Renal cortical epithelial cell (primary cell): ENCODE measurements at places on chromosomes 1 and 21. TPM values are rescaled to one million over a fixed set of nuclear protein-coding genes. Genes with fewer than 3 reads are reported as not detected.

DNA sequence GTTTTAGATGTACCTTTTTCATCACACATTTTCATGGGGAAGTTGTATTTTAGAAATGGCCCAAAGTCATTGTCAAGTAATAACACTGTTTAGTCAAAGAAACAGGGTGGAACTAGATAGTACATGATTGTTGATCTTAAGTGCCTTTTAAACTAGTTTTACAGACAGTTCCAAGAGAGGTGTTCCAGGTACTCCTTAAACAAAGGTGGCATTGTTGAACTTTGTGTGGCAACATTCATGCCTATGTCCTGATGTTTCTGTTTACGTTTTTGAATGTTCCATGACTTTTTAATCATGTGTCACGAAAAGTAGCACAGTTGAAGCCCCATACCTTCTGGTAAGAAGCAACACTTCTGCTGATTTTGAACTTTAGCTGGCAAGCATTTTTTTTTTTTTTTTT is 9.1 kb upstream of the SH3D21 start:
- DNase-seq = no peak

- no peak for DNase-seq
Observed at GRCh38 chr1:226632169-226632879, 83.8 kb downstream of the STUM start.

- DNase-seq = no peak
Observed at GRCh38 chr1:161827786-161828185, 61.7 kb downstream of the ATF6 start.

DNA sequence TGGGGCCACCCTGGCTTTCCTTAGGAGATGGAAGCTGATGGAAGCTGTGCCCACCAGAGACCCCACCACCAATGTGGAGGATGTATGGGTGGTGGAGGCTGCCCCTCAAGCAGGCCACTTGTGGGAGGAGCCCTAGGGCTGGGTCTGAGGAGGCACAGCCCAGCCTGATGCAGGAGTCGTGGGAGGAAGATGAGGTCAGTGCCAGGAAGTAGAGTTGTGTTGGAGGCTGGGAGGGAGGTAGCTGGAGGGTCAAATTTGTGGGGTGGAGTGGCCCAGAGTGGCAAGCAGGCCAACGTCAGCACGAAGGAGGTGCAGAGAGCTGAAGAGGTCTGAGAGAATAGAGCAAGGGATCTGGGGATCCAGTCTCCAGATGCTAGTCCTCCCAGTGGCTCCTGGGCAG is 119.0 kb upstream of the USP24 start:
- DNase-seq = no peak

GRCh38 chr1:208544794-208545193 is 300.6 kb upstream of the PLXNA2 start:
- DNase-seq = no peak

- DNase-seq = no peak
Observed at GRCh38 chr1:247833601-247834000, 8.1 kb downstream of the OR11L1 start.

DNA sequence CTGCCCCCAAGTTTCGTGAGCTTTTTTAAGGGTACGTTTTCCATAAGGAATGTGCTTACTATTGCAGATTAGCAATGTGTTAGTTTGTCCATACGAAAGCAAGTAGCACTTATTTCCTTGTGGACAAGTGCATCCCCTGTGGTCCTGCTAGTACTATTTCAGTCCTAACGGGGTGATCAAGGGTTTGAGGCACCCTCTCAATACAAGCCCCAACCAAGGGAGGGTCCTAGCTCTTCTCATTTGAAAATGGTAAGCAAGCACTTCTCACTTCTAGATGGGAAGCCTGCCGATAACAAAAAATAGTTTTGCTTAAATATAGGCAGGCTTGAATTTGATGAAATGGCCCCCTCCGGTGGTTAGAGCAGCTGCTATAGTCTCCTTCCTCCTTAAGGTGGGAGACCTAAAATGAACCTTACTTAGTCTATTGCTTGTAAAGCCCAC is 64.0 kb upstream of the HMCN1 start:
- peak; percentile 70 for DNase-seq

- no peak for DNase-seq
Observed at GRCh38 chr21:25561668-25562641, 45.3 kb downstream of the MRPL39 start.

GRCh38 chr1:239098400-239099037 is 287.8 kb upstream of the CHRM3 start:
- DNase-seq = no peak

DNA sequence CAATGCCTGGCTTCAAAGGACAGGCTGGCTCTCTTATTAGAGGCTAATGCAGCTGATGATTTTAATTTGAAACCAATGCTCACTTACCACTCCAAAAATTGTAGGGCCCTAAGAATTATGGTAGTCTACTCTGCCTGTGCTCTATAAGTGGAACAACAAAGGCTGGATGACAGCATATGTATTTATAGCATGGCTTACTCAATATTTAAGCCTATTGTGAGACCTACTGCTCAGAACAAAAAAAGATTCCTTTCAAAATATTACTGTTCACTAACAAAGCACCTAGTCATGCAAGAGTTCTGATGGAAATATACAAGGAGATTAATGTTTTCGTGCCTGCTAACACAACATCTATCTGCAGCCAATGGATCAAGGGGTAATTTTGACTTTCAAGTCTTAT is 73.8 kb upstream of the DUSP10 start:
- no peak for DNase-seq

GRCh38 chr1:36934061-36934460 is 100.3 kb downstream of the GRIK3 start:
- no peak for DNase-seq

DNA sequence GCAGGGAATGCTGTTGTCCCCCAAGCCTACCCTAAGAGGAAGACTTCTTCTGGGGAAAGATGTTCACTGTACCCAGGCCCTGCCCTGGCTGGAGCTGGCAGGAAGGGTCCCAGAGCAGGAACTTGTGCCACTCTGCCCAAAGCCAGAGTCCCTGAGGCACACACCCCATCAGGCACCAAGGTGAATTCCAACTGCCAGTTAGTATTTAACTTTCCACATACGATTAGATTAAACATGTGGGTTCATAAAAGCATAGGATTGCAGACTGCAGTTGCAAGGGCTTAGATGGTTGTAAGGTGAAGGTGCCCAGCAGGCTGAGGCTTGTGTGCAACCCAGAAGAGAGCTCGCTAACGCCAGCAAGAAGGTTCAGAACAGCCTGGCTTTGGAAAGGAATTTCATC is at the start of gene KCNE2:
KCNE2 (plus strand) TSS at position 274 of the 400 bp plus-strand sequence. CDS start 6,473 bp downstream, outside the sequence.
- DNase-seq = no peak

DNA sequence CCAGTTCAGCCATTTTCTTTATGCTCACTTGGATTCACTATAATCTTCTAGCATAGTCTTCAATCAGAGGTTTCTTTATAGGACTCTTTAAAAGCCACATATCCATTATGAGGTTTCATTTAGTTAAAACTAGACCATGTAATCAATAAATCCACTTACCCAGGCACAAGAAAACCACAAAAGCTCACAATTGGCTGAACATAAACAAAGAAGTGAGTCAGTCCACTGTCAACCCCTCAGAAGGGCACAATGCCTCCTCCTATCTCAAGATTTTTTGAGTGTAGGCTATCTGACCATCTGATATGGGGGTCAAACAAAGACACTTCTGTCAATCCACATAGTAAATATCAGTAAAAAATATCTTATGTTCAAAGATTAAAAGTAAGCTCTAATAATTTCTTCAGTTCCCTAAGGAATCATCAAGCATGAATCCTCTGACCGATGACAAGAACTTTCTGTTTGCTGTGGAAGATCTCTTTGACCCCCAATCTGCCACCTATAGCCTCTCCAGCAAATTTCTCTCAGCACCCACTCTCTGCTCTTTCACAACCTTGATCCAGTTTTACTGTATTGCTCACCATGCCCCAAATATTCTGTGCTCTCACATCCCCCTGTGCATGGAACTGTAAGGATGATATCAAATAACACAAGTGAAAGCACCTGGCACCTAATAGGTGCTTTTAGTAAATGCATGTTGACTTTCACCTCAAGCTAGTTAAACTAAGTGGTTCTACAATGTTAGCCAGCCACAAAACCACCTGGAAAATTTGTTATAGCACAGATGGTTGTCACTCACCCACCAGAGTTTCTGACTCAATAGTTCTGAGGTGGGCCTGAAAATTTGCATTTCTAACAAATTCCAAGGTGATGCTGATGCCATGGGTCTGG is 16.7 kb downstream of the RAB3B start:
- DNase-seq = peak; percentile 71

DNA sequence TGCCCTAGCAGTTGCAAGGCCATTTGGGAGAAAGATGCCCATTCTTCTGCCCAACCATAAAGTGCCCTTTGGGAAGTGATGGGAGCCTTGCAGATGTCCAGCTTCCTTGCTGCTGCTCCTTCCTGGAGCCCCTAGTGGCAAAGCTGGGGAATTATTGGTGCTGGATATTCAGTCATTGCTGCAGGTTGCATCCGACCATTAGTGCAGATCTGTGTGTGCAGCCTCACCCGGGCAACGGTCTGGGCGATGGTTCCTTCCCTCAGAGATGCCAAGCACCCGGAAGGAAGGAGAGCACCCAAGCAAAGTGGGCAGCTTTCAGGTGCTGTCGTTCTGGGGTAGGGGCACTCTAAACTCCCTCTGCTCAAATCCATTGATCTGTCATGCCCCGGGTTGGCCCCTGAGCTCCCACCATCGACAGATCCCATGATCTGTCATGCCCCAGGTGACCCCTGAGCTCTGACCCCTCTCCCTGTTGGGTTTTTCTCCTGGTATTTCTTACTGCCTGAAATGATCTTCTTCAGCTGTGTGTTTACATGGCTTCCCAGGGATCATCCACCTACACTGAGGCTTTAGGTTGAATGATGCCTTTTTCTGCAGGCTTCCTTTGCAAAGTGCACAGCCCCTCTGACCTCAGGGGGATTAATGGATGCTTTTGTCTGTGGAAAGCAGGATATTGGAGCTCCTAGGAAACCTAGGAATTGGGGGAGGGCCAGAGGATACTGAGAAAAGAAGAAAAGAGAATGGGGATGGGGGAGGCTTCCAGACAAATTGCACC is 467.5 kb downstream of the PTPRU start:
- peak; percentile 54 for DNase-seq

DNA sequence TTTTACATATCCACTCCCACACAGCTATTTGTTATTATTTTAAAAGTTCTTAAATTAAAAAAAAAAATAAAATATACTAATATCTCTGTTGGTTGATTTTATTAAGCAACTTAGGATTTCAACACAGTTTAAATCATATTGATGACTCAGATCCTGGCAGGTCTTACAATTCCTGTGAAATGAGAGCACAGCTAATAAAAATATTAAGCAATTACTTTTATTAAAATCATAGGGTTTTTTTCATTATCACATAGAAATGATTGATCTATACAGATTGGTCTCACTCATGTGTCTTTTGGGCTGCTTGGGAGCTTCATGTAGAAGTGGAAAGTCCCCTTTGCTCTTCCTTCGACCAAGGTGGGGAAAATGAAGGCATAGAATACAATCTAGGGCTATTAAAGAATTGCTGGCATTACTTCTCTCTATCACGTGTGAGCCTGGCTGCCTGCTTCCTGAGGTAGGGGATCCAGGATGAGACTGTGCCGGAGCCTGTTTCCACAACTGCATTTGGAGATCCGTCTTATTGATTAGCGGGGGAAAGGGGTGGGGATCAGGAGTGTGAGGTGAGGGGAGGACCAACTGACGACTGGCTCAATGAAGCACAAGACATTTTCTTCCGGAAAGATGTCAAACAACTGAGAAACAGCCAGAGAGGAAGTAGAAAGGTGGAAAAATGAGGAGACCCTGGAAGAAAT is 858.0 kb downstream of the USP25 start:
- DNase-seq = peak; percentile 57

- no peak for DNase-seq
Observed at GRCh38 chr1:81296601-81297000, 504.1 kb upstream of the ADGRL2 start.

GRCh38 chr1:15578921-15579682 is 5.7 kb downstream of the AGMAT start:
- DNase-seq = no peak

- no peak for DNase-seq
Observed at GRCh38 chr1:117162816-117163215, 41.3 kb upstream of the TRIM45 start.

GRCh38 chr1:99648107-99648506 is 2.2 kb downstream of the PALMD start:
- peak; percentile 43 for DNase-seq

AMY1B gene
- not detected in 2 replicates for total RNA-seq

PGLYRP3 gene
- not detected in 2 replicates for total RNA-seq

FNBP1L gene
- 61.0 and 122 TPM in 2 replicates for total RNA-seq

TACSTD2 gene
- 122 and 129 TPM in 2 replicates for total RNA-seq

AJAP1 gene
- total RNA-seq = 10.6 and 12.2 TPM in 2 replicates

MLLT11 gene
- 6.1 and 6.6 TPM in 2 replicates for total RNA-seq

TINAGL1 gene
- 168 and 349 TPM in 2 replicates for total RNA-seq

CAMSAP2 gene
- 18.9 and 48.3 TPM in 2 replicates for total RNA-seq

CNIH3 gene
- 2.5 and 3.3 TPM in 2 replicates for total RNA-seq
